ENCODE measurements at places on chromosomes 2 and 18.

DNA sequence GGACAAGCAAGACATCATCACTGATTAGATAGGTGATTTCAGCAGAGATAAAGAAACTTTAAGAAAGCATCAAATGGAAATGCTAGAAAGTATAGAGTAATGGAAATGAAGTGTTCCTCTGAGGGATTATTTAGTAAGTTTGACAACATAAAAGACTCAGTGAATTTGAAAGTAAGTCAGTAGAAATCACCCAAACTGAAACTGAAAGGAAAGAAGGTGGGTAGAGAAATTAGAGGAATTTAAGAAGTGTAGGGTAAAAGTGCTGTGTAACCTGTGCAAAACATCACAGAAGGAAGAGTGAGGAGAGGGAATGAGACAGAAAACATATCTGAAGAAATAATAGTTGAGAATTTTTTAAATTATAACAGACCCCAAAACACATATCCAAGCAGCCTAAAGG, 343.1 kb downstream of the CBLN2 start:
- no peak for DNase-seq

DNA sequence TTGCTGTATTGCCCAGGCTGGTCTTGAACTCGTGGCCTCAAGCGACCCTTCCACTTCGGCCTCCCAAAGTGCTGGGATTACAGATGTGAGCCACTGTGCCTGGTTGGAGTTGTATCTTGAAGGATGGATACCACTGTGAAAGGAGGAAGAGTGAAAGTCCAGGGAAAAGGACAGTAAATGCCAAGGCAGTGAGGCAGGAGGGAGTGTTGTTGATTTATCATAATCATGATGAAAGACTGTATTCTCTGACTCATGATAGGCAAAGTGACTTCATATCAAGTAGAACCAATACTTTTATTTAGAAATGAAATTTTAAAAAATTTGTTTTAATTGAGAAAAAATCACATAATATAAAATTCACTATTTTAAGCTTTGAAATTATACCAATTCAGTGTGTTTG, 162.3 kb downstream of the ARHGAP28 start:
- no peak for DNase-seq

DNA sequence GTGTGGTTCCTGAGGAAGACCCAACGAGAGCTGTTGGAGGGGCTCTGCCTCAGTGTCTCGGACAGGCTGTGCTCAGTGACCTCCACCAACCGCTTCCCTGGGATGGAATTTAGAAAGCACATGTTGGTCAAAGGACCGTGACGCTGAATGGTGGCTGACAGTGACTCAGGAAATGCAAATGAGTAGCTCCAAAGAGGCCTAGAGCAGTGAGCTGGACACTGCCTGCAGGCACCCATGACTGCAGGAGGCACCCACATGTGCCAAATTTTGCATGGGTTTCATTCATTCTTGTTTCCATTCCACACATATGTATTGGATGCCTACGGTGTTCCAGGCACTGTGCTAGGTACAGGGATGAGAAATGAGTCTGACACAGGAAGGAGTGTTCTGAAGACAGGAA, 46.4 kb downstream of the ACKR3 start:
- no peak for DNase-seq

DNA sequence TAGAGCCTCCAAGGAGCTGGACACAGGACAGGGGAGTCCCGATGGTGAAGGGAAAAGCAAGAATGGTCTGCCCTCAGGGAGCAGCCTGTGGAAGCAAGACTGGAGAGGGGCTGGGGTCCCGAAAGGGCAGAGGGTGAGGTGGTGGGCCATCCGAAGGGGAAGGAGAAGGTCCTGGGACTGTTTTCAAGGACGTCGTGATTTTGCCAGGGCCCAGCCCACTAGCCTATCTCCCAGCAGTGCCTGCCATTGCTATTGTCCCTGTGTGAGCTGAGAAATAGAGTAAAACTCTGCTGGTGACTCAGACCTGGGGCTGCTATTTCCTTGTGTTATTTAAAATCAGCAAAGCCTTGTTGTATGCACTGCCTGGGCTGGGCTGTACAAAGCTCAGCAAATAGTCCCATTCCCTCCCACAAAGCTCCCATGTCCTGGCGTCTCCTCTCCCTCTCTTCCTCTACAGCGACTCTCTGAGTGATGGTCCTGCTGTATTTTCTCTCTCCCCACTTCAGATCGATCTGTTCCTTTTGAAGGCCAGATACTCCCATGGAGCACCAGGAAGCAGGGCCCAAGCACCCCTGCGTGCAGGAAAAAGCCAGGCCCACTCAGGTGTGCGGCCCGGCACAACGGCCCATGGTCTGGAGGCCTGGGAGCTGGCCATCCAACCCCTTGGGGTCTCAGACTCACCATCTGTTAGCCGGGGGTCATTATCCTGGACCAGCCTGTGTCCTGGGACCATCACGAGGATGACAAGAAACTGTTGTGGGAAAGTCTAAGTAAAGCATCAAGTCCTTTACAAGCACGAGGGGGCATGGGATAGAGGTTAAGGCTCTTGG, 65.0 kb upstream of the OTOF start:
- no peak for DNase-seq

DNA sequence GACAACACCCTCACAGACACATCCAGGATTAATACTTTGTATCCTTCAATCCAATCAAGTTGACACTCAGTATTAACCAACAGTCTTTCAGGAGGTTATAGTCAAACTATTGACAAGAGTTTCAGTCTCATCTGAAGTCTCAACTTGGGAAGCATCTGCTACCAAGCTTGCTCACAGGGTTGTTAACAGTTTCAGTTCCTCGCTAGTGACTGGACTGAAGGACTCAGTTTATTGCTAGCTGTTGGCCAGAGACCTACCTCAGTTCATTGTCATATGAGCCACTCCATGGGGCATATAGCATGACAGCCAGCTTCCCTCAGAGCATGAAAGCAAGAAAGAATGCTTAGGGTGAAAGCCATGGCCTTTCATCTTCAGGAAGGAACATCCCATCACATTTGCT, 228.6 kb downstream of the EPHA4 start:
- DNase-seq = peak; percentile 33

DNA sequence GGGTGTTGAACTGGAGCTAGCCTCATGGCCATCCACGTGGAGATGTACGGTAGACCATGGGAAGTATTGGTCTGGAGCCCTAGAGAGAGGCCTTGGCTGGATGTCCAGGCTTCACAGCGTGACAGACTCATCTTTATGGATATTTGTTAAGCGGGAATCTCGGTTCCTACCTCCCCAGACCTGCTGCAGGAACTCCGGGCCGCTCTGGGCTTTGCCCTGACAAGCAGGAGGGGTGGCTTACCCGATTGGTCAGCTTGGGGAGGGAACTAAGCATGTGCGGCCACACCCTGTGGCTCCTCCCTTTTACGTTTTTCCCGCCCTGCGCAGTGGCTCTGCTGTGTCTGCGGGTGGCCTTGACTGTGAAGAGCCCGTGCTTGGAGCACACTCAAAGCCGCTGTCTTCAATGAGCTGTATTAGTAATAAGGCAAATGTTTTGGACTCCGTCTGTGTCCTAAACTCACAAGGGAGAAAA, 52.3 kb downstream of the PAPOLG start:
- DNase-seq = no peak

GRCh38 chr18:59861963-59862819, 37.6 kb upstream of the PMAIP1 start:
- DNase-seq = peak; percentile 66

DNA sequence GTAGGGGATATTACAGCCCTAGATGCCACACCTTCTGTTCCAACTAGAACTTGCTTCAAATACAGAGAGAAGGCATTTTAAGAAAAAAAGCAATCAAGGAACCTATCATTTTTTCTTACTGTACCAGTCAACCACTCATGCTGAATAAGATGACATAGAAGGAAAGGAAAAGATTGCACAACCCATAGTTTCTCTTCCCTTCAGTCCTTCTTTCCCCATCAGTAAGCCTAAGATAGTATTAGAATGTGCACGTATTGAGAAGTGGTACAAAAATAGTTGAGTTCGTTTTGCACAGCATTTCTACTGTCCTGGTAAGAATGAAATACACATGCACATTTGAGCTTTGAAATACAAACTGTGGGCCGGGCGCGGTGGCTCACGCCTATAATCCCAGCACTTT, 27.0 kb upstream of the HK2 start:
- DNase-seq = no peak

DNA sequence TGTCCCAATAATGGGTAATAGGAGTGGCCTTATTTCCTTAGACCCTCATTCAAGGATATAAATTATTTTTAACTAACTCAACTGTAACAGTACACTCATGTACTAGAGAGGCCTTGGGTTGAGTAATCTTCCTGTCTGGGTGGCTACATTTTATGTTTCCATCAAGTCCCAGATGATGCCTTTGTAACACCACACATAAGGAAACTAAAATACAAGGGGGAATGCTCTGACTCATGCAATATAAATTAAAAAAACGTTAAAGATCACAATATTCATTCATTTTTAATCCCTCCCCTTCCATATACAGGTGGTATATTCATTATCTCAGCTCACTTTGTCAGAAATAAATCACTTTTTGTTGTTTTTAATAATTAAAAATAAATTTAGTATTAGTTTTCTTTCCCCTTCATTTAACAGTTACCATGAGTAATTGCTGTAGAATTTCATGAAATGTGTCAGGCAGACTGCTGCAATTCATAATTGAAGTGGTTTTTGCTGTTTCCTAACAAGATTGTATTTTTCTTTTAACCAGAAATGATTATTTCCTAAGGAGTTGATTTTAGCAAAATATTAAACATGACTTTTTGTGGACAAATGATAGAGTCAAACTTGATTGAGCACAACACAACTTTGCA, 1403.6 kb downstream of the SUCLG1 start:
- DNase-seq = no peak
